RWPE2 (cell line): ENCODE measurements at places on chromosomes 3 and 15.

DNA sequence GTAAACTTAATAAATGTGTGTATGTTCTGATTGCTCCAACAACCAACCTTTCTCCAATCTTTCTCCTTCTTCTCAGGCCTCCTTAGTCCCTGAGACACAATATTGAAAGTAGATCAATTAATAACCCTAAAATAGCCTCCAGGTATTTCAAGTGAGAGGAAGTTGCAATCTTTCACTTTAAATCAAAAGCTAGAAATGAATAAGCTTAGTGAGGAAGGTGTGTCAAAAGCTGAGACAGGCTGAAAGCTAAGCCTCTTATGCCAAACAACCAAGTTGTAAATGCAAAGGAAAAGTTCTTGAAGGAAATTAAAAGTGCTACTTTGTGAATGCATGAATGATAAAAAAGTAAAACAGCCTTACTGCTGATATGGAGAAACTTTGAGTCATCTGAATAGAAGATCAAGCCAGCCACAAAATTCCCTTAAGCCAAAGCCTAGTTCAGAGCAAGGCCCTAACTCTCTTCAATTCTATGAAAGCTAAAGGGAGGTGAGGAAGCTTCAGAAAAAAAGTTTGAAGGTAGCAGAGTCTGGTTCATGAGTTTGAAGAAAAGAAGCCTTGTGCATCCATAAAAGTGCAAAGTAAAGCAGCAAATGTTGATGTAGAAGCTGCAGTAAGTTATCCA lies 38.6 kb downstream of the CCDC80 start:
- DNase-seq = no peak

- DNase-seq = no peak
Measured at GRCh38 chr3:197847866-197848401, 56.9 kb downstream of the LRCH3 start.

GRCh38 chr3:196246612-196247308 lies 30.4 kb downstream of the SLC51A start:
- no peak for DNase-seq

GRCh38 chr3:42061025-42061712 lies 30.0 kb upstream of the TRAK1 start:
- no peak for DNase-seq

DNA sequence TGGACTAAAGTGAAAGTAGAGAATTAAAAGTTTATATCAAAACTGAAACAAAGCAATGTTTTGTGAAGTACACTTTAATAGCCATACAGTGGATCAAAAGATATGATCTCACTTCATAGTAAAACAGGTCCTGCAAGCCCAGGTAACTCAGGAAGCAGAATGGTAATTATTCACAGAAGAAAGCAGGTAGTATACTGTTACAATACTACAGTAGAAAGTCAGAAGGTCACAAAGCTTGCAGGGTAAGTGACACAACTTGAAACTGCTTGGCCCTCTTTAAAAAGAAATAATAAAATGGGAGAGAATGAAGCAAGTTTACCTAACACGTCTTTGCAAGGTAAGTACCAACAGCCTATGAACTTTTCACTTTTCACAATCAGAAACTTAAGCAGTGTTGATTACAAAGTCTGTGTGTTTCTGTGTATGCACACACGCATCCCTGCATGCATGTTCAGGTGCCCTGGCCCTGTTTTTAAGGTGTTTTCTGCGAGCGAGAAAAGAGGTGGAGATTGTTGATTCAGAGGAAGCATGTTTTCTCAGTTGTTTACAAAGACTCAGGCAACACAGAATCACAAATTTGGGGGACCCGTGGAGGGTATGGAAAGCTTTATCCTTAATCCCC lies at the start of gene NAALADL2:
Gene NAALADL2 (plus strand): TSS at position 221 of the 622 bp plus-strand sequence.
- DNase-seq = no peak

DNA sequence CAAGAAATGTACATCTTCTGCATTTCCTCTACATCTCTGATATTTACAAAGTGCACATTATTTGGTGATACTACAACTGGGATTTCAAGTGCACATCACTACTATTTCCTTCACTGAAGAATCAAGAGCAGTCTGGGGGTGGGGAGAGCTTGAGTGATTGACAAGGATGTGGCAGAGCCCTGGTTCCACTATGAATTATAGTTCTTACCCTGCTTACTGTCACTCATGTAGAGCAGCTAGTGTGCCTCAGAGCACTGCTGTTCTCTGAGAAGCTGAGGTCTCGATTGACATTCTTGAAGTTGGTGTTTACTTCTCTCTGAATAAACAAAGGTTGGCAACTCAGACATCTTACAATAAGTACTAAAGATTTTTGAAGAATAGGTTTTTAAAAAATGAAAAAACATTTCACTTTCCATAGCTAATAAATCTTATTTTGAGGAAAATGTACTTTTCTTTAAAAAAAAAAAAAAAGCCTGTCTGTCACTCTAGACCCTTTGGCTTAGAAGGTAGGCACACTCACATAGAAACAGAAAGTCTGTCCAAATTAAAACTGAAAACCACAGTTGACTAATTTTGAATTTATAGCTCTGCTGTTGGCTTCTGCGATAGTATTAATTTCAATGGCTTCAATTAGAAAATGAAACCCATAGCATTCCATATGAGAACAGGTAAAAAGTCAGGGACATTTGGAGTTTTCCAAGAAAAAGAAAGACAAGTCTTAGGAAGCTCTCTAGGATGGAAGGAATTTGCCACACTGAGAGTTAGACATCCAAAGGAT lies 5.6 kb downstream of the GREM1 start:
- DNase-seq = no peak

GRCh38 chr3:118001380-118001779 lies 1033.3 kb downstream of the IGSF11 start:
- DNase-seq = no peak

- DNase-seq = no peak
Measured at GRCh38 chr3:78912259-78912658, 855.5 kb downstream of the ROBO1 start.

- DNase-seq = no peak
Measured at GRCh38 chr3:168165390-168166269, 69.9 kb upstream of the GOLIM4 start.

DNA sequence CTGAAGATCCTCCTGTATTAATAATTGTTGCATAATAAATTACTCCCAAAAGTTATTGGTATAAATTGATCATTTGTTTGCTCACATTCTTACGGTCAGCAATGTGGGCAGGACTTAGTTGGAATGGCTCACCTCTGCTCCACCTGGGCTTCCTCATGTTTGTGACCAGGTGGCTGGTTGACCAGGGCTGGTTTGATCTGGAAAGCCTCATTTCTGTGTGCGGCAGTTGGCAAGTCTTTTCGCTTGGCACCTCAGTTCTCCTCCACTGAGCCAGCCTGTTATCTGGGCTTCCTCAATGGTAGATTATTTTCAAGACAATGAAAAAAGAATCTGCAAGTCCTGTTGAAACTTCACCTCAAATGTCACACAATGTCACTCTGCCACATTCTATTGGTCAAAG lies 301.1 kb downstream of the TBL1XR1 start:
- DNase-seq = no peak

- no peak for DNase-seq
Measured at GRCh38 chr3:183488343-183488742, 59.9 kb upstream of the MCF2L2 start.

- DNase-seq = no peak
Measured at GRCh38 chr3:122025296-122025695, 3.2 kb upstream of the ILDR1 start.

DNA sequence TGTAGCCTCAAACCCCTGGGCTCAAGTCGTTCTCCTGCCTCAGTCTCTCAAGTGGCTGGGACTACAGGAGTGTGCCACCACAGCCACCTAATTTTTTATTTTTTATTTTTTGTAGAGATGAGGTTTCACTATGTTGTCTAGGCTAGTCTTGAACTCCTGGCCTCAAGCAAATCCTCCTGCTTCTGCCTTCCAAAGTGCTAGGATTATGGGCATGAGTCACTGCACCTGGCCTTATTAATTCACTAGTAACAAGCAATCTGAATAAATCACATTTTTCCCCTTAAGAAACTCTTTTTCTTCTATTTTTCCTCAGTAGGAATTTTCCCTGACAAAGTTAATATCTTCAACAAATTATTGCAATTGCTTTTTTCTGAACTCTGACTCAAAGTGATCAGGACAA lies 336.9 kb downstream of the NLGN1 start:
- DNase-seq = no peak

- DNase-seq = no peak
Measured at GRCh38 chr3:117480525-117480924, 770.9 kb downstream of the TUSC7 start.

- DNase-seq = no peak
Measured at GRCh38 chr3:12705981-12706380, 42.1 kb upstream of the RAF1 start.

DNA sequence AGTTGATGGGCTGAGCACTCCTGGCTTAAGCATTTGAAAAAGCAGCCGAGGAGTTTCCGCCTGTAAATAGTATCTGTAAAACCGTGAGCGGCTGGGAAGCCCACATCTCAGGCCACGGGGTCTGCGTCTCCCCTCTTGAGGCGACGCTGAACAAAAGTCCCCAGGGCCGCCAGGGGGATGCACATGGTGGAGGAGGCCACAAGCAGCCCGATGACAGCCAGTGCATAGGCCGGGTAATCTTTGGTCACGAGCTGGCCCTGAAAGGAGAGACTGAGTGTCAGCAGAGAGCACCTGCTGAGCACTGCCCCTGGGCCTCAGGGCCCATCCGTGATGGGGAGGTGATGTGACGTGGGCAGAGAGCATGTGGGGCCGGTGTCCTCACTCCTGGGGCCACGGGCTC lies 37.5 kb downstream of the SLC6A20 start:
- no peak for DNase-seq

GRCh38 chr15:70387993-70388392 lies 290.3 kb upstream of the TLE3 start:
- no peak for DNase-seq

GRCh38 chr3:110806924-110807323 lies 264.7 kb upstream of the NECTIN3 start:
- no peak for DNase-seq

DNA sequence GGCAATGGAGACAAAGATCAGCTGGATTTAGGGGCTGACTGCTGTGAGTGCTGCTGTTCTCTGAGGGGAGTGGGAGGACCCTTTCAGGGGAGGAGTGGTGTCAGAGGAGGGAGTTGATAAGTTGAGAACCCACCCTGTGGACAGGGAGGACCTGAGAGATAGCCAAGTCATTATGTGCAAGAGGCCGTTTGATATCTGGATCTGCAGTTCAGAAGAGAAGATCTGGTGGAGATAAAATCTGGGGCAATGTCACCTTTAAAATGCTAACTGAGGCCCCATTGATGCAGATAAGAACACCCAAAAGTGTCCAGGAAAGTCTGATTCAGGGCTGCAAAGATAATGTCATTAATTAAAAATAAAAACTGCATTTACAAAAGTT lies 256.1 kb upstream of the HES1 start:
- no peak for DNase-seq

DNA sequence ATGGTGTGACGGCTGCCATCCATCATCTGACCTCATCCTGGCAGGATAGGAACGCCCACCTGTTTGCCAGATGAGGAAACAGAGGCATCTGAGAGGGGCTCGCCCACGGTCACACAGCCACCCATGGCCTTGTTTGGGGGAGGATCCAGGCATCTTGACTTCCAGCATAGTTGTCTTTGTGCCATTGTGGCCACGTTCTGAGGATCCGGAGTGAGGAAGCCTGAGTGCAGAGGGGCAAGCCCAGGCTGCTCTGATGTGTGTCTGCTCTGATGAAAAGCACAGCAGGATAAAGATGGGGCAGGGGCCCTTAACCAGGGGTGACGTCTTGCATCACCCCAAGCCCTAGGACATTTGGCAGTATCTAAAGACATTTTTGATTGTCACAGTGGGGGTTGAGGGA lies 58.7 kb downstream of the FGD5 start:
- no peak for DNase-seq

DNA sequence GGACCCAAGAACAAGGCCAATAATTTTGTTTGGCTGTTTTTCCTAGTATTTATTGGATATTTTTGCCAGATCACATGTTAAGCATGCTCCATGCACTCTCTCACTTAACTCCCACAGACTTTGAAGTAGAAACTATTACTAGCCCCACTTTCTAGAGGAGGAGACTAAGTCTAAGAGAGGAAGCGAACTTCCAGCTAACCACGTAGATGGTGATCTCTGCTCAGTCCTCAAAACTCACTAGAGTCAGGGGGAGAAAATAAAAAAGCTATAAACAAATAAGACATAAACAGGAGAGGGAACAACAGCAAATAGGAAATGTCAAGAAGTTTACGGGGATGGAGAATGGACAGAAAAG lies 481.0 kb upstream of the PROK2 start:
- no peak for DNase-seq

DNA sequence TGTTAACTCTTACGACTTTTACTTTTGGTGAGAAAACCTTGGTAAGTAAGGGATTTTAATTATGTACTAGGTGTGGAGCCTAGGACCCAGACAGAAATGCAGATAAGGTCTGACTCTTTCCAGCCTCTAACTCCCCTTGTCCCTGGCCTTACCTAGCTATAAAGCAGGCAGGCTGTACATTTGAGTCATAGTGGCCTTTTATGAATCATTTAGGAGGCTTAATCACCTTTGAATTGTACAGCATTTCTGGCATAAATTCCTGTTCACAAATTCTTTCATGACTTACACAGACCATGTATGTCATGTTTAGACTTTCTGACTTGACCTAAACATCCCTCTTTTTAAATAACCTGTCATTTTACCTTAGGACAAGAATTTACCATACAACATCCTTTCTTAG lies 47.4 kb downstream of the CHCHD4 start:
- DNase-seq = no peak

DNA sequence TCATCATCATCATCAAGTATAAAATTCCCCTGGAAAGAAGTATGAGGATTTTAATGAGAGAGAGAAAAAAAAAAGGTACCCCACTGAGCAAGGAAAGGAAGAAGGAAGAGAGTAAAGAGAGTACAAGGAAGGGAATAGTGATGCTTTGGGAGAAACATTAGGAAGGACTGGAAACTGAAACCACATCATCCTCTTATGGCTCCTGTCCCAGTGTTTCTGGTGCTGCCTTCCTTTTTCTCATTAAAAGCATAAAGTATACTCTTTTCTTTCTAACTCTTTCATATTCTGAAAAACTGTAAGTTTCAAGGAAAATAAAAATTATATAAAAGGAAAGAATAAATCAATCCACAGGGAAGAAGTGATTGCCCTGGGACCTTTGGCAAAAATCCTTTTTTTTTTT lies 616.4 kb upstream of the CBLB start:
- no peak for DNase-seq

- no peak for DNase-seq
Measured at GRCh38 chr3:42515391-42515916, 13.0 kb downstream of the VIPR1 start.

- DNase-seq = no peak
Measured at GRCh38 chr3:69144631-69145245, 22.3 kb upstream of the LMOD3 start.

GRCh38 chr3:58013099-58013498 lies 4.9 kb downstream of the FLNB start:
- DNase-seq = no peak

DNA sequence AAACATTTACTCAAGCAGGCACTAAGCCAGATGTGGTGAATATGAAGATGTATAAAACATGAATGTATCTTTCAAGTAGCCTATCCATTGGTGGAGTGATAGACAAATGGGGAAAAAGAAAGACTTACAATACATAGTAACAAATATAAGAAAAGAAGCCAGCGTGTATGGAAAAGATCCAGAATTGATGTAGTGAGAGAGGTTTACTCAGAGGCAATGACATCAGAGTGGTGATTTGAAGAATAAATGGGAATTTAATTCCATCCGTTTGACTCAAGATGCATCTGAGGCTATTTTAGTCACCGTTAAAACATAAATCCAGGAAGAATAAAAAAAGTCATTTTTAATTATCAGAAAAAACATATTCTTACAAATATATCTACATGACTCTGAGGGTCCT lies 162.6 kb downstream of the IL1RAP start:
- DNase-seq = no peak

- DNase-seq = no peak
Measured at GRCh38 chr15:100100926-100101325, 240.8 kb downstream of the ADAMTS17 start.

- no peak for DNase-seq
Measured at GRCh38 chr3:133479895-133480669, 80.2 kb downstream of the BFSP2 start.
